Heart left ventricle (tissue), 16 donors: ENCODE measurements at places on chromosomes 13 and 19. TPM values are rescaled to one million over a fixed set of nuclear protein-coding genes. Genes with fewer than 3 reads are reported as not detected.

Gene KIR3DL1
- not detected for total RNA-seq

Gene CEACAM18
- total RNA-seq = not detected

Gene CCL25
- total RNA-seq = not detected

Gene FGF14
- total RNA-seq = 2.2 TPM

Gene PDE4C
- total RNA-seq = not detected

Gene S1PR4
- total RNA-seq = 0.44 TPM

Gene BCL3
- total RNA-seq = 22.9 TPM

Gene MAST1
- total RNA-seq = 0.28 TPM
